ENCODE measurements at places on chromosomes 13 and 19.

DNA sequence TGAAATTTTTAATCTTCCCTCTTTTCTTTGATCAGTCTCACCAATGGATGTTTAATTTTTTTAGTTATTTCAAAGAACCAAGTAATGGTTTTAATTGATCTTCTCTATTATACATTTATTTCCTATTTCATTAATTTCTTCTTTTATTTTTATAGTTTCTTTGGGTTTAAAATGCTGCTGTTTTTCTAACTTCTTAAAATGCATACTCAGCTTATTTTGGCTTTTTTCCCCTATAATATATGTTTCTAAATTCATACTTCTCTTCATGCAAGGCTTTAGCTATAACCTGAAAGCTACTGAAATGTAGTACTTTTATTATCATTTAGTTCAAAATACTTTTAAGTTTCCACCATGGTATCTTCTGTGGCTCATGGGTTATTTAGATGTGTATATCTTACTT lies 53.9 kb downstream of the ANKRD10 start:
- DNase-seq, result no peak

GRCh38 chr19:14089662-14090508 lies 666 bp downstream of the SAMD1 start:
- DNase-seq, result no peak

DNA sequence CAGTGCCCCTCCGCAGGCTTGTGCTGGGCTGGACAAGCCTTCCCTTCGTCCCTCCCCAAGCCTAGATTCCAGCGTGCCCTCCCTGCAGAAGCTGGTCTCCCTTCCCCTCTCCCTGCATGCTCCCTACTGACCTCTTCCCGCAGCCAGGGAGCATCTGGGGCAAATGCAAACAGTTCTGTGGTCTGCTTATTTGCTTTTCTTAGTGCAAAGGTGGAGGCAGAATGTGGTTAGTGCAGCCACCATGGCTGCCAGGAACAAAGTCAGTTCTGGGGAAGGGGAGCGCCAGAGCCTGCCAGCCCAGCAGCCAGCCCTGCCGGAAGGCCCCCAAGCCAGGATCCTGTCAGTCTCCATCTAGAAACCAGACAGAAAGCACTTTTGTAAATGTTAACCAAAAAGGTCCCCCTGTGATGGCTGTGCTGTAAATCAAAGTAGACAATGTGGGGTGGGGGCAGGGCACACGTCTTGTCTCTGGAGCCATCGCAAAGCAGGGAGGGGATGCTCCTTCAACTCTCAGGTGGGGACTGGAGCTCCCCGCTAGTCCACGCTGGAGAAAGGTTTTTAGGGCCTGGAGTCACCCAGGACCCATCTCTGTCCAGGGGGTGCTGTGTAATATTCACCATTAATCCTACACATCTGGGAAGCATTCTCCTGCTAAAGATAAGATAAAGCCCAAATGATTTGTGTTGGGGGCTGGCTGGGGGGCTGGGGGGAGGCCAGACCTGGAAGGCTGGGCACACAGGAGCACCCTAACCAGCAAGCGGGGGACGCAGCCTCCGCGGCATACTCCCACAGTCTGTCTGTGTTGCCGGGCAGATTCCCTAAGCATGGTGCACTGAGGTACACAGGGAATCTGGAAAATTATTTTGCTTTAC lies 30.9 kb downstream of the SERP2 start:
- DNase-seq, result peak; percentile 13

- no peak for DNase-seq
Observed at GRCh38 chr19:49679771-49680413, 2.8 kb downstream of the PRMT1 start.

DNA sequence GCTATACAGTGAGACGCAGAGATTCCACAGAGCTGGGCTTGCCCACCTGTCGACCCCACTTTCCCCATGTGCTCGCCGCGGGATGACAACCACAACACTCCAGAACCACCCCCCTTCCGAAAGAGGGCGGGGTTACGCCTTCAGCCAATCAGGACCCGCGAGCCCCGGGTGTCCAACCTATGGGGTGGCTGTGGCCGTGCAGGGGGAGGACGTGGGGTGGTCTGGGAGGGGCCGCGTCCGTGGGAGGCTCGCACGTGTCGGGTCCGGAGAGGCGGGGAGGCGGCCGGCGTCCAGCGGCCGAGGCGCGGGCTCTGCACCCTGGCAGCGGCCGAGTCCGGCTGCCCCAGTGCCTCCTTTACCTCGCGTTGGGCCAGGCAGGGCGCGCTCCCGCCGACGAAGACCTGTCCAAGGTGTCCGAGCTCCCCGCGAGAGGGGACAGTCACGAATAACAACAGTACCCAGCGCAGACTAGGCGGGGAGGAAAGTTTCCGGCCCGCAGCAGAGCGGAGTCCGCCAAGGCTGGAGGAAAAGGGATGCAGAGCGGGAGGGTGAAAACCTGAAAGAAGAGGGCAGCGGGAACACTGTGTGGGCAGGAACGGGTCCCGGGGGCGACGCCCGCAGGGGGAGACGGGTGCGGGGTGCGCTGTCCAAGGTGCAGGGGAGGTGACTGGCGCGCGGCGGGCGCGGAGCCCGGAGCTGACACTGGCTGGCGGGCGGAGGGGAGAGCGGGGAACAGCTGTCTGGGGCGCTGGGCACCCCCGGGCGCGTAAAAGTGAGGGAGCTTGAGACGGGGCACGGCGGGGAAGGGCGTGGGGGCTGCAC lies 911 bp downstream of the ENOX1 start:
- peak; percentile 5 for DNase-seq

DNA sequence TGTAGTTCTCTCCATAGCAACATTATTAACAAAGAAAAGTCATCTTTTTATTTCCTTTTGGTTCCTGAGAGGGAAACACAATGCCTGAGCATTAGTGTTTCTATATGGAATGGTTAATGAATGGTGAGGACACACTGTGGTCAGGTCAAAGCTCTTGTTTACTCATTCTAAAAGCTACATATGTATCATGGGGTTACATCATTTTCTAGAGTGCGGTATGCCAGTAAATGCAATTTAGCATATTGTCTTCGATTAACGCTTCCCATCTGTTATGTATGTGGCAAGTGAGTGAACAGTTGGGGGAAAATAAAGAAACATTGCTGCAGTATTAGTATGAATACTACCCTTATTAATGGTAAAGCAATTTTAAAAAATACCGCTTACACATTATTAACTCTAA lies 1152.2 kb upstream of the SPRY2 start:
- DNase-seq, result no peak

GRCh38 chr19:38470788-38471480 lies 37.4 kb downstream of the RYR1 start:
- no peak for DNase-seq

DNA sequence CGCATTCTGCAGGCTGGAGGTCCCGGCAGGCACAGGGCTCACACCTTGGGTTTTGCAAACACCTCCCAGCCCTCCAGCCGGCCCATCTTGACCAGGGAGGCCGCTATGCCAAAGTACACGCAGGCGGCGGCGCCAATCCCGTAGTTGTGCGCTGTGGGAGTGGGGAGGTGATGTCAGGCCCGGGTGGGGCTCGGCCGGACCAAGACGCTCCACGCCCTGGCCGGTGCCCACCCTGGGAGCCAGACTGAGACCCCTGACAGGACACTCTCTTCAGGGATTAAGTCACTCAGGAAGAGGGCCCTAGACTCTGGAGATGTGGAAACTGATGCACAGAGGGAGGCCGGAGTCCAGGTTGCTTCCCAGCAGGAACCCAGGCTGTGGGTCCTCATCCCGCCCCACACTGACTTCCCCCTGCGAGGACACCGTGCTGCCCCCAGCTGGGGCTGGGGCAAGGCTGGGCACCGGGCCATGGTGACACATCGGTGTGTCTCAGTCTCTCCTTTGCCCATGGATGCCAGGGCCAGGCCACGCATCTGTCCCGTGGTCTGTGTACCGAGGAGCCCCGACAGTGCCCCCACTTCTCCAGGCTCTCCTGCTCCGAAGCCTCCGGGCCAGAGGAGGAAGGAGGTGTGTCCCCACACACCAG lies 8.8 kb downstream of the NDUFA11 start:
- no peak for DNase-seq

DNA sequence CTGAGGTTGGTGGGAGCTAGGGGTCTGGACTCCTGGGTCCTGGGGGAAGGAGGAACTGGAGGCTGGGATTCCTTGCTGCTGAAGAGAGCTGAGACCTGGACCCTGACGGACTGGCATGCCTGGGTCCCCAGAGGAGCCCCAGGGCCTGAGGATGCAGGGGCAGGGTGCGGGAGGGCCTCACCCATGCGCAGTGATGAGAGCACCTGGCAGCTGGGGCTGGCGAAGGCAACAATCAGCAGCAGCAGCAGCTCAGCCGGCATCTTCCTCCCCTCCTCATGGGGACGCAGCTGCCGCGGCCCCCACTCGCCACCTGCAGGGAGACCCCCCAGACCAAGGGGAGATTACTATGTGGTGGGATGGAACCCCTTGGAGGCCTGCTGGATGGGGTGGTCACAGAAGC lies 4.5 kb downstream of the GRIK5 start:
- no peak for DNase-seq

DNA sequence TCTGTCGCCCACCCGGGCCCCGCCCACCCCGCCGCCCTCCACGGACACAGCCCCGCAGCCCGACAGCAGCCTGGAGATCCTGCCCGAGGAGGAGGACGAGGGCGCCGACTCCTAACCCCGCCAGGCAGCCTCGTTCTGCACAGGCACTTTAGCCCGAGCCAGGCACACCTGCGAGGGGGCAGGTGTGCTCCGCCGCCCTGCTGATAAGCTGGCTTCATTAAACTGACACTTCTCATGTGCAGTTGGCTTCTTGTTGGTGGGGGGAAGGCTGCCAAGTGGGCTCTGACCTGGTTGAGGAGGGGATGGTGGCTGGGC lies 8.2 kb downstream of the IL4I1 start:
- no peak for DNase-seq

All from NCI-H774 (cell line).